ENCODE measurements at places on chromosomes 1 and 21.

GRCh38 chr1:183593356-183593755 is 3.1 kb upstream of the NCF2 start:
- no peak for DNase-seq

GRCh38 chr1:150257624-150258585 is at the start of gene CA14:
Gene CA14, plus strand, starts transcription at chr1:150257774. Its CDS starts 355 bp downstream, at chr1:150258129.
- no peak for DNase-seq

GRCh38 chr21:44709426-44710293 is 1.7 kb downstream of the TSPEAR start:
- no peak for DNase-seq

DNA sequence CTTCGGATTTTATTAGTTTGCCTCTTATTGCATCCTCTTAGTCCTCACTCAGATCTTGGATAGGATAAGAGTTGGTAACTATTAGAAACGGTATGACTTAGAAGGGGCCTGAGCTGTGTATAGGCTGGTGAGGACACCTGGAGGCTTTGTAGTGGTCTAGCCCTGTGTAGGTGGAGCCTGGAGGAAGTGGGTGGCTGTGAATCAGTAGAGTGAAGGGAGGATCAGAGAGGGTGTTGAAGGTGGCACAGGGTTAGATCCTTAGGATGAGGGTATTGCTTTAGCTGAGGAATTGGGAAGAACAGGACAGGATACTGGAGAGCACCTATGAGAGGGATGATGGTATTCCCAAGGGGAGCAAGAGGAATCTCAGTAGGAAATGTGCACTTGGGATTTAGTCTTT is 5.7 kb downstream of the VANGL1 start:
- no peak for DNase-seq

GRCh38 chr21:46062471-46063211 is 35.3 kb upstream of the COL6A2 start:
- no peak for DNase-seq

DNA sequence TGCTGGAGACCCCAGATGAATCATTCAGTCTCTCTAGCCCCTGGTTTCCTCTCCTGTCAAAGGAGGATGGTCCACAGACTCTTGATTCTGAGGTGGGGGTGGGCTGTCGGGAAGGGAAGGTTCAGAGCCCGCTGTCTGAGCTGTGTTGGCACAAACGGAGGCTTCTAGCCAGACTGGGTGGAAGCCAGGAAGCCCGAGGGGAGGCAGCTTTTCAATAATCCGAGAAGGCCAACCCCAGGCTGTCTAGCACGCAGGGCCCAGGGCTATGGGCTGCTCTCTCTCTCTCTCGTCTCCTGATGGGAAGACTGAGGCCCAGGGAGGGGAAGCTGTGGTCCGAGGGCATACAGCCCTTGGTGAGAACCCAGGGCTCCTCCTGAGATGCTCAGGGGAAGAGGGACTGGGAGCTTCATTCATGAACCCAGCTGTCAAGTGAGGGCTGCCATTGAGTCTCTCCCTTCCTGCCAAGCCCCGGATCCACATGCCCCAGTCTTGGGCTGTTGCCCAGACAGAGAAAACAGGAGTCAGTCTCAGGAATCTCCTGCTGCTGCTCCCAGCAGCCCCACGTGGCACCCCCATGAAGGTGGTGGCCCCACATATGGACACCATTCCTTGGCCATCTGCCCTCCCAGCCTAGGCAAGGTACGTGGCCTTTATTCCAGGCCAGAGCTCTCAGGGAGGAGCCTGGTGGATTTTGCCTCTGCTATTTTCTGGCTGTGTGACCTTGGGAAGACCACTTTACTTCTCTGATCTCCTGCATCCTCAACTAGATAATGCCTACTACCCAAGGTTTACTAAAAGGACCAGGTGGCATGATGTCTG is 44.4 kb downstream of the RAP1GAP start:
- DNase-seq, result no peak

- DNase-seq, result no peak
Observed at GRCh38 chr1:39936724-39937491, 18.0 kb upstream of the MFSD2A start.

DNA sequence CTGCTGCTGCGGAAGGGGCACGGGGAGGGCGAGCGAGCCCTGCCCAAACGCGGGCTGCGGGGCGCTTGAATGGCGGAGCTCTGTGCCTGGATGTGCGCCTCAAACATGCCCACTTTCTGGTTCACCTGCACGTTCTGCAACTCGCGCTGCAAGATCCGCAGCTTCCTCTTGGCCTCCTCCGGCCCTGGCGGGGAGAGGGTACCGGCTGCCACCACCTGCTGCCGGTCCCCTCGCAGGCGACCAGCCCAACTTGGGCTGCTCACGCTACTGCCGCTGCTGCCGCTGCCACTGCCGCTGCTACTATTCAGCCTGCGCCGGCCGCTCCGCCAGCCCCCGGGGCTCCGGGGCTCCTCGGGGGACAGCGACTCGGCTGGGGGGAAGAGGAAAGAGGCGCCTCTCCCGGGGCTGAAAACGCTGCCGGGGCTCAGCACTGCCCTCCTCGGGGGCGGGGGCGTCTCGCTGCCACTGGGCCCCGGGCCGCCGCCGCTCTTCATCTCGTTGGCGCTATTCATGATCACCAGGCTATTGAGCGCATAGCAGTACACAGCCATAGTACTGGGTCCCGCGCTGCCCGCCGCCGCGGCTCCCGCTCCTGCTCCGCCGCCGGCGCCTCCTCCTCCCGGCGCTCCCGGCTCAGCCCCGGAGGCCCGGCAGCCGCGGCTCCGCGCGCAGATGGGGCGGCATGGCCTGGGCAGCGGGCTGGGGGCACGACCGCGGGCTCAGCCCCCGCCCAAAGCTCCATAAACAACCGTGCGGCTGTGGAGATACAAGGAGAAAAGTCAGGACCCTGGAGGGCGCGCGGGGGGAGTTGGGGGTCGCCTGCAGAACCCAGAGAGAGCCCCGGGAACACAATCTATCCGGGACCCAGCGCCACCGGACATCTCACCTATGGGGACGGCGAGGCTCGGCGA is 1.9 kb downstream of the ITPKB start:
- DNase-seq, result no peak

DNA sequence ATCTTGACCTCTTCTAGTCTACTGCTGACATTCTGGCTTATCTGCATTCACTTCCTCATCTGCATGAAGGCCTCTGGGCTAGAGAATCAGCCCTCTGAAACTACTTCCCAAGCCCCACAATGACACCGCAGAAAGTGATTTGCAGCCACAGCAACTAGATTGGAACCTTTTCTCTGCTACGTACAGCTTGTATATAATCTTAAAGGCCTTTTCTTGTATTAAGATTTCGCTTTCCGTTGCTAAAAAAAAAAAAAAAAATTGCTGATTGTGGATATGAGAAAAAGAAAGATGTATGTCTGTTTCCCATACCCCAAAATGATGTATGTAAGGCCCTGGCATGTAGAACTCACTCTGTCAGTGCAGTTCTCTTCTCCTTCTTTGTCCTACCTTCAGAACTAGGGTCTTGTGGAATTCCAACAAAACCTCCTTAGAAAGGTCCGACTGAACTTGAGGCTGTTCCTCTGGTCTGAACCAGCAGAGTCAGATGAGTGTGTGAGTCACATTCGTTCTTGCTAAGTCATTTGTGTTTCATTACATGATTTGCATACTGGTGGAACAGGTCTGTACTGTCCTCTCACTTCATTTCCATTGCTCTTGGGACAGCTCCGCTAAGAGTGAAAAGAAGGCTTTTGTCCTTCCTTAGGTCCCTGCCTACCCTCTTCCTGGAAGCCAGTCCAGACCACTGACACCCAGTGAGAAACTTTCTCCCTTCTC is 62.7 kb downstream of the PLPP3 start:
- no peak for DNase-seq

GRCh38 chr1:204479387-204480136 is 15.0 kb downstream of the PIK3C2B start:
- DNase-seq, result no peak

DNA sequence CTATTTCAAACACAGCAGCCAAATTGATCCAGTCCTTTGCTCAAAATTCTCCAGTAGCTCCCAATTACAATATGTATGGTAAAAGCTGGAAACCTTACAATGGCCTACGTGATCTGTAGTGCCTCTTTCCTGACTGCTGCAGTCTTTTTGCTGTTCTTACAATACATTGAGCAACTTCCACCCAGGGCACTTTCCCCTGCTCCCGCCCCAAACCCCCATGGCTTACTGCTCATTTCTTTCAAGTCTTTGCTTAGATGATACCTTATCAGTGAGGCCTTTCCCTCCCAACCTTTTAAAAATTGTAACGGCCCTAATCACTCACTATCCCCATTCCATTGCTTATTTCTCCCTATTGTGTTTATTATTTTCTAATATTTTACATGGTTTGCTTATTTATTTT is 43.9 kb upstream of the APOBEC4 start:
- DNase-seq, result no peak

GRCh38 chr1:153881751-153882150 is 41.0 kb downstream of the GATAD2B start:
- no peak for DNase-seq

DNA sequence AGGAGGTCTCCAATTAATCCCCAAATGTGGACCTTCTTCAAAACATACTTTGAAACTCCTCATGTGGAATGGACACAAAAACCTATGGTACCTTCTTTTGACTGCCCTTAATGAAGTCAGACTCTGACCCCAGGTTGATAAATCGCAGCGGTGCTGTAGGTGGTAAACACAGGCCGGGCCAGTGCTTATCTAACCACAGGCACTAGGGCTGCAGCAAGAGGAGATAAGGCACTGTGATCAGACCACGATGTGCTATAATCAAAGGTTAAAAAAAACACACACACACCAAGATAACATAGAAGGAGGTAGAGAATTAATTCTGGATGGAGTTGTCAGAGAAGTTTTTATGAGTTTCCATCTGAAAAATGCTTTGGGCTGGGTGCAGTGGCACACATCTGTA is 52.3 kb upstream of the SIPA1L2 start:
- no peak for DNase-seq

GRCh38 chr1:15939181-15940109 is 36.5 kb downstream of the ZBTB17 start:
- no peak for DNase-seq

All from RCC 7860 (cell line).